Mucosa of gallbladder (tissue), 1 donor: ENCODE measurements at places on chromosomes 1 and 21. TPM values are rescaled to one million over a fixed set of nuclear protein-coding genes. Genes with fewer than 3 reads are reported as not detected.

MTF2 gene
- total RNA-seq, result 24.3 TPM

SLC45A1 gene
- 5.0 TPM for total RNA-seq

CR2 gene
- total RNA-seq, result 0.32 TPM

CLCA4 gene
- 0.20 TPM for total RNA-seq

IRF6 gene
- 104 TPM for total RNA-seq

DNASE2B gene
- total RNA-seq, result 0.17 TPM

ST6GALNAC3 gene
- total RNA-seq, result 5.9 TPM

DNA sequence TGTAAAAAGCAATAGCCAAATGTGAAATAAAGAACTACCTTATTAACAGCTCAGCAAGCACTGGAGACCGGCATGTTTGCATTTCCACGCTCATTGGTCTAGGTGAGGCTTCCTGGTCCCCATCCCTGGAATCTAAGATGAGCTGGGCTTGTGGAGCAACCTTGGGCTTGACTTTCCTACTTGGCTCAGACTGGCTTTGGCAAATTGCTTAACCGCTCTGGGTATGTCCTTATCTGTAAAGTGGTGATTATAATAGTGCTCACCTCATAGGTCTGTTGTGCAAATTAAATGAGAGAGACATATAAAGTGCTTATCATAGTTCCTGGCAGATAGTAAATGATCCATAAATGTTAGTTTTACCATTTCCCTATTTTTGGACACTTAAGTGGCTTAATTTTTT is 49.4 kb upstream of the CACNA1E start:
- no peak for DNase-seq

DNA sequence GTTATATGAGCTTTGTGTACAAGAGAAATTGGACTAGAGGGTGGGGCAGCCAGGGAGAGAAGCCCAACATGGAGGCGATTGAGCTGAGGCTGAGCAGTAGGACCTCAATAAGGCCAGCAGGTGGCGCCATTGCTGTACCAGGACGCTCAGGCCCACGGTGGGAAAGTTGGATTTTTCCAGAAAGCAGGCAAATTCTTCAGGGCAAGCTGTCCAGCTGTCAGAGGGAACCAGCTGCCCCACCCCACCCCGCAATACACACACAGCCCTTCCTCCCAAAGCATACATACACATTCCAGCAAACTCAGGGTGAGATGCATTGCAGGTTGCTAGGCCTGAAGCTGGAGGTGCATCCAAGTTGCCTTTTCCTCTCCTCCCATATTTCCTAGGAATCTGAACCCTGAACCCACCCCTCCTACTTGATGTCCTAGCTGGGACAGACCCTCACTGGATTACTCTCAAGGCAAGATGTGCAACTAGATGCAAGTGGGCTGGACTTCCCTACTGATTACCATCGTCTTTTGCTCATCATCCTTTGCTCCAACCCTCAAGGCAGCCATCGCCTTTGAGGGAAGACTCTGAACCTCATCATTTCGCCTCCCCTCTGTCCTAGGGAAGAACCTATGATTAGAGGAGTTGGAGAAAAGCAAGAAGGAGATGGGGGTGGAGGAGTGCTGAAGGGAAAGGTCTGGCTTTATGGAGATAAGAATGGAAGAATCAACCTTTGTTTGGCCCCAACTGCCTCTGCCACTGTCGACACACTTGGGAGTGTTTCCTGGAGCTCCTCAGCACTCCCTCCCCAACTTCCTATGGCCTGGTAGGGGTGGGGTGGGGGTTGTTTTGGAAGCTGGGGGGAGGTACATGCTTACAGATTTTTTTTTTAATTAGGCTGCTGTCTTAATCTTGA is 25.5 kb downstream of the CD34 start:
- DNase-seq, result peak; percentile 84

GRCh38 chr1:167298325-167298724 is 77.6 kb downstream of the POU2F1 start:
- no peak for DNase-seq

- no peak for DNase-seq
Observed at GRCh38 chr1:200182701-200183100, 155.2 kb downstream of the NR5A2 start.

DNA sequence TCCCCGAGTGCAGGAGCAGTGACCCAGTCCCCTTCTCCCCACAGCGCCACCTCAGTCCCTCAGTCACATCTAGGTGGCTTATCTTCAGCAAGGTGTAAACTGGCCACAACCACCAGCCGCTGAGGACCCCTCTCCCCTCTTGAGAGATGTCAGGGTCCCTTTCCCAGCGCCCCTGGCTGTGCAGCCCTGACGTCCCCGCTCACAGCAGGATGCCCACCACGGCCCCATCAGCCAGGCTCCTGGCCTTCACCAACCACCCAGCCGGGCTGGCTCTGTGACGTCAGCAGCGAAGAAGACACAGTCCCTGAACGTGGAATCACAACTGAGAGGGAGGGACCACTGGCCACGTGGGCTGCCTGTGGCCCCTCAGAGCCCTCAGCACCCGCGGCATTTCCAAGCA is 249.4 kb downstream of the NPHP4 start:
- no peak for DNase-seq

DNA sequence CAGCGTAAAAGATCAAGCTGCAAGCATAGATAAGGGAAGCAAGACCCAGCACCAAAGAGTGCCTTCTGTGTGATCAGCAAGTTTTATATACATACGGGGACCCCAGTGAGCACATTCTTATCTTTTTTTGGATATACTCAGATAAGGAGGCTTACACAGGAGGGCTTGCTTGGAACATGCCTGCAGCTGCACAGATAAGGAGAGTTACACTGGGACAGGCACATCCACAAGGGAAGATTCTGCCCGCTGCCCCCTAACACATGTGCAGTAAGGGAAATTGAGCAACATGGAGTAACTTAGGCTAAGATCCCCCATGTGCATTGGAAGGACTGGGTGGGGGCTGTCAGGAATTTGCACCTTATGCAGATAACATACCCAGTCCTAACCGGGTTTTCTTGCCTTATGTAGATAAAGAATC is 1334.8 kb downstream of the MRPL39 start:
- DNase-seq, result no peak

GRCh38 chr1:91529856-91530255 is 29.2 kb downstream of the CDC7 start:
- no peak for DNase-seq

DNA sequence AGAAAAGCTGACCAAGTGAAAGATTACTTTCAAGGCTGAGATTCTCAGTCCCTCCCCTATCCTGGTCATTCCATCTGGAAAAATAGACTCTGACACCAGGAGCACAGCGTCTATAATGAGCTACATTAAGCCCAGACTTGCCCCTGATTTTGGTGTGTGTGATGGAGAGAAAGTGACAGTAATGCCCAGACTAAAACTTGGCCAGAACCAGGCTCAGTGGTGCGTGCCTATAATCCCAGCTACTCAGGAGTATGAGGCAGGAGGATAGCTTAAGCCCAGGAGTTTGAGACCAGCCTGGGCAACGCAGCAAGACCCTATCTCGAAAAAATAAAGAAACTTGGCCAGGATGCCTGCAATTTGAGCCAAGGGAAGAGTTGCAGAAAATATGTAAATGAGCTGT is 15.9 kb downstream of the PLEKHA6 start:
- no peak for DNase-seq

DNA sequence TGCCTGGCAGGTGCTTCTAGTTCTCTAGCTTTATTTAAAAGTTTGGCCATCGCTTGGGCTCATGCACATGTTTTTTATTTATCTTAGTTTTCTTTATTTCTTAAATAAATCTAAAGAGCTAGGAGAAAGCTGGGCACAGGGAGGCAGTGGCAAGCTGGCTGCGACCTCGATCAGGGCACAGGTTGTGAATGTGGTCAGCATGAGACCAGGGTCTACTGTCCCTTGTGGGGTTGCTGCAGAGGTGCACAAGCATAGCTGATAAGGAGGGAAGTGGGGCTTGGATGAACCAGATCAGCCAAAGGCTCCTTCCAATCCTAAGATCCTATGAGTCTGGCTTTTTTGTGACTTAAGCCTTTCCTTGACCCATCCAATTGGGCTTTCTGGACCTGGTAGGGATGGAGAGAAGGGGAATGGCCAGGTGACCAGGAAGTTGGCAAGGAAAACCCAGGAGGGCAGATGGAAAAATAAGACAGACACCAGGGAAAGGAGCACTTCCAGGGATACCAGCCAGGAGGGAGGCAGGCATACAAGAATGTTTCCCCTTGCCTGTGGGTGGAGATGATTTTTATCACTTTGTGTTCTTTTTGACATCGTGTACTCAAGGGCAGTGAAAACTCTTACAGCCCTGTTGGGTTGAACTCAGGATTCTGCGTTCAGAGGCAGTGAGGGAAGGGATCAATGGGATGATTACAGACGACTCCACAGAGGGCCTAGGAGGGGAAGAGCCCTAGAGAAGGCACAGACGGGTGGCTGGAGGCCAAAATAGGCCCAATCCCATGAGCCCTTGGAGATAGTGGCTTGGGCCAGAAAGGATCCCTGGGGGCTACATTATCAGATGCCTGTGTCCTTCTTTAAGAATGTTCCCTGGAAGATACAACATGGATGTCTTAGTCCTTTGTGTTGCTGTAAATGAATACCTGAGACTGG is 8.5 kb downstream of the CYP4B1 start:
- no peak for DNase-seq

GRCh38 chr1:164733070-164733469 is 174.1 kb downstream of the PBX1 start:
- DNase-seq, result no peak

- DNase-seq, result no peak
Observed at GRCh38 chr1:119968601-119969000, 72.3 kb upstream of the ADAM30 start.

- no peak for DNase-seq
Observed at GRCh38 chr1:178311164-178311563, 185.6 kb downstream of the CLEC20A start.

DNA sequence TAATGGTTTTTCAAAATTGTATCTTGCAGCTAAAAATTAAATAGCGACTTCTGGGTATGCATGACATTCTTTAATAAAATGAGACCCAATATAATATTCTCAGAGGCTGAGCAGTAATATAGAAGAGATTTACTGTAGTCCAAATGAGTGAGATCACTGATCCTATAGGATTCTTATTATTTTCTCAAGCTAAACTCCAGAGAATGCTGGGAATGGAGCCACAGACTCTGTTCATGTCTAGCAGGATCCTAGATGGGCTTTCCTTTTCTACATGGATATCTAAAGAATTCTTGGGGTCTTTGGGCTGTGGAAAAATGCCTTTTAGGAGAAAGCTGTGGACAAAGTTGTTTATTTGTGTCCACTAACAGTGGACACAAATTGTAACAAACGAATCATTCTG is 150.7 kb upstream of the ZNF644 start:
- DNase-seq, result no peak

DNA sequence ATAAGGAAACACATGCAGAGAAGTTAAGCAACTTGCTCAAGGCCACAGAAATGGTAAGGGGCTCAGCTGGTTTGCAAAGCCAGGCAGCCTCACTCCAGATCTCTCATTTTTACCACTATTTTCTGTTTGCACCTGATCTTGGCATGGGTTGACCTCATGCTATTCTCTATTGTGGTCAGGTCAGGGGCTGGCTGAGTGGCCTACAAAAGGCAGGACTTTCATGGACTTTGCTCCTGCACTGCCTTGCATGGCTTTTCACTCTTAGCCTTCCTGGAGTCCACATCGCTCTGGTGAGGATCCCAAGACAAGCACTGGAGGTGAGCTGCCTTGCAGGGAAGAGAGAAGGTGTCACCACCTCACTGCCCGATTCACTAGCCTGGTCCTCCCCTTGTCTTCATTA is 56.8 kb upstream of the CSF3R start:
- peak; percentile 14 for DNase-seq

DNA sequence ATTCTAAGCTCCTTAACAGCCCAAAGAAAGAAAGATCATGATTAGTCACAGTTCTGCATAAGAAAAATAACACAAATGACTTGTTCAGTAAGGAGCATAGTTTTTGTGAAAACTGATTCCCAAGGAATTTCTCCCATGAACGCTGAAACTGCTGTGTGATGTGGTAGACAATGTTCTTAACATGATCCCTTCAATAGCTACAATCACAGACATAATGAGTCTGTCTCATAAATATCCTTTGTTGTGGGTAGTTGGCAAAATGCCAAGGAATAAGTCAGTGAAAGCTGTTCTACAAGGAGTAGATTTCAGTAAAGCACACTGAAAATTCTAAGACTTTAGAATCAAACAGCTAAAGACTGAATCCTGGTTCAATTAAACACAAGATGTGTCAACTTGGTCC is 404.8 kb downstream of the HLX start:
- no peak for DNase-seq

DNA sequence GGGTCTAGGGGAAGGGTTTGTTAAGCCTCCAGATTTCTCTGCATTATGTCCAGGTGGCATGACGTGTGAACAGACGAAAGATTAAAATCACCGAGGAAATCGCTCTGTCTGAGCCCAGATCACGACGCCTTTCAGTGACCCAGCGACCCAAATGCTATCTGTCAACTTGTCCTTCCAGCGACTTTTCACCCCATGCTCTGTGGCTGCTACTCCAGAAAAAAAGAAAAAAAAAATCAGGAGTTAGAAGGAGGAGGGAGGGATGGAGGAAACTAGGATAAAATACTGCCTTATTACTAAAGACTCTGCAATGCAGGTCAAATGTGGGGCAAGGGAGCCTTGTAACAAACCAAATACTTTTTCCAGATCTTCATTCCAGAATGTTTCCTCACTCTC is 352.0 kb downstream of the NUF2 start:
- no peak for DNase-seq

DNA sequence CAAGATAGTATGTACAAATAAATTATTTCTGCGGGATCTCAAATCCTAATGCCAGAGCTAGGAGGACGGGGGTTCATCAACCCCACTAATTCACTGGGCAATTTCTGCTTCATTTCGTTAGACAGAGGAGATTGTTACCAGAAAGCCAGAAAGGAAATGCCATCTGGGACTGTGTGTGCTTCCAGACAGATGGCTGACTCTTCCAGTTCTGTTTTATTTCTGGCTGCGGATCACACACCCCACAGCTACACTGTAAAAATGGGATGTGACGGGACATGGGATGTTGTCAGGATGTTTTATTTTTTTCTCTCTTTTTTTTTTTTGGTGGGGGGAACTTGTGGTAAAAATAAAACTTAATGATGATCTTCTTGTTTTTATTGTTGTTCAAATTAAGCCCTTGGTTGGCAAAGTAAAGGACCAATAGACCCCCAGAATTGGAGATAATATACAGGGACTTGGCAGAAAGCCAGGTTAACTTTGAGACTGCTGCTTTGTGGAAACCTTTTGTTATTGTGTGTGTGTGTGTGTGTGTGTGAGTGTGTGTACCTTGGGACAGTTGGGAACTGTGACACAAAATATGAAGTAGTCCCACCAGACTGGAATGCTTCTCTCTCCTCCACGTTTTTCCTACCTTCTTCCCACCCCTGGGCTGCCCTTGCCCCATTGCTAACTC is 114.5 kb downstream of the NUF2 start:
- DNase-seq, result no peak
